ENCODE measurements at places on chromosomes 16 and 17. TPM values are rescaled to one million over a fixed set of nuclear protein-coding genes. Genes with fewer than 3 reads are reported as not detected.

- no peak for DNase-seq
Measured at GRCh38 chr16:53805752-53806151, 101.8 kb downstream of the FTO start.

DNA sequence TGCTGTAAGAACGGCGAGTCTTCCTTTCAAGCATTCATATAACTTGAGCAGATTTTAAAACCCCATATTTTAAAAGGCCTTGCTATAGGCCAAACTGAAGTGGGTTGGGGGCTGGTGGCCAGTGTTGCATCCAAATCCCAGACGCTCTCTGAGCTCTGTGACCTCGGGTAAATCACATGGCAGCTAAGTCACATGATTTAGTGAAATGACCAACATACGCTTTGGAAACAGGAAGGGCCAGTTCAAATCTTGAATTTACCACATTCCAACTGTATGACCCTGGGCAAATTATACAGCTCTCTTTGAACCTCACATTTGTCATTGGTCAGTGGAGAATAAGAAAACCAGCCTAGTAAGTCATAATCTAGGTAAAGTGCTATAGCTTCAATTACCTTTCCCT, 519.3 kb downstream of the HAPSTR1 start:
- no peak for DNase-seq

GFAP gene
- total RNA-seq = 9.2 TPM

- no peak for DNase-seq
Measured at GRCh38 chr17:72967277-72967970, 125.1 kb downstream of the SLC39A11 start.

- DNase-seq = no peak
Measured at GRCh38 chr17:8755590-8756255, 2.6 kb downstream of the SPDYE4 start.

IGSF6 gene
- 9.1 TPM for total RNA-seq

CPHXL2 gene
- not detected for total RNA-seq

NUDT7 gene
- 8.2 TPM for total RNA-seq

KIF19 gene
- total RNA-seq = 55.2 TPM

EVI2A gene
- 9.3 TPM for total RNA-seq

GRCh38 chr17:67718325-67718941, 697 bp downstream of the NOL11 start:
- DNase-seq = no peak

DNA sequence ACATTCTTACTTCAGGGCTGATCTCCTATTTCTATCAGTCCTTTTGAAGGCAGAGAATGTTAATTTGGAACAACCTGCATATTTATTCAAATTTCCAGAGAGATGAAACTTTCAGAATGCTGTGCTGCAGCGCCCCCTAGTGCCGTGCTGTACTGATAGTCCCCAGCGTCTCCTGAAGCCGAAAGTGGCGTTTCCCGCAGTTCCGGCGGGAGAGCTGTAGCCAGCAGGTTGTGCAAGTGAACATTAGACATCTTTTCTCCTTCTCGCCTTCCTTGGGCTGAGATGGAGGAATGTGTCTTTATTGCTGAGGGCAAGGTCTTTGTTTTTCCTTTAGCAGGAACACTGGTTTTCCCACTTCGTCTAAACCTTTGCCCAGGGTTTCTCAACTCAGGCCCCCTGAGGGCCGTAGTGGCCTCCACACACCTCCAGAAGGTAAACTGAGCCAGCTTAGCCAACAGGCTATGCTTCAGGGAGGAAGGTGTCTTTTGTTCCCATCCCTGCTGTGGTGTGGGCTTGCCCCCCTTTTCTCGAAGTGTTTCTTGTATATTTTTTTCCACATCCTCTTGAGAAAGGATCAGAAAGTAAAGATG, 26.4 kb downstream of the USP10 start:
- peak; percentile 97 for DNase-seq

DNA sequence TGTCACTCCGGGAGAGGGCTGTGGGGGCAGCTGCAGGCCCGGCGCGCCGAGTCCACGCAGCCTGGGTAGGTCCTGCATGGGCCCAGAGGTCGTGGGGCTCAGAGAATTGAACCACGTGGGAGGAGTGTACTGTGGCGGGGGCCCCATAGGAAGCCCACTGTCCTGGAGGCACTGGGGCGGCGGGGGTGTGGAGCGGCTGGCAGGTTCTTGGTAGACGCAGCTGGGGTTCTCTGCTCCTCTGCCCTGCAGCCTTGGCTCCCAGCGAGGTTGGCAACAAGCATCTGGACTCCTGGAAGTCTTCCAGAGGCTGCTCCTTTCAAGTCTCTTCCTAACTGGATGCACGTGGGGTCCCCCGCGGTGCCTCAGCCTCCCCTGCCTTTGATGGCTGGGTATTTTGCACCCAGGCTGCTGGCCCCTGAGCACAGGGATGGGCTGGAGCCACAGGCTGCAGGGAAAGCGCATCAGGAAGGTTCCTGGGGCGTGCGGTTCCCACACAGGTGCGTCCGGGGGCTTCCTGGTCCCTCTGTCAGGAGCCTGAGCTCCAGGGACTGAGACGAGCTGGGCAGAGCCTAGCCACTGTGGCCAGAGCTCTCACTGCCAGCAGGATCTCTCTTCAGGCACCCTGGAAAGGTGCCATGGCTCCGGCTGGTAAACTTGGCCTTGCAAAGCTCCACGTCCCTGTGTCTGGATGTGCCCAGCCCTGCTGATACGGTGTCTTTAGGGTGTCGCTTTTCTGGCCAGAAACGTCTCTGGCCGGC, 9.3 kb downstream of the KCTD5 start:
- no peak for DNase-seq

DNA sequence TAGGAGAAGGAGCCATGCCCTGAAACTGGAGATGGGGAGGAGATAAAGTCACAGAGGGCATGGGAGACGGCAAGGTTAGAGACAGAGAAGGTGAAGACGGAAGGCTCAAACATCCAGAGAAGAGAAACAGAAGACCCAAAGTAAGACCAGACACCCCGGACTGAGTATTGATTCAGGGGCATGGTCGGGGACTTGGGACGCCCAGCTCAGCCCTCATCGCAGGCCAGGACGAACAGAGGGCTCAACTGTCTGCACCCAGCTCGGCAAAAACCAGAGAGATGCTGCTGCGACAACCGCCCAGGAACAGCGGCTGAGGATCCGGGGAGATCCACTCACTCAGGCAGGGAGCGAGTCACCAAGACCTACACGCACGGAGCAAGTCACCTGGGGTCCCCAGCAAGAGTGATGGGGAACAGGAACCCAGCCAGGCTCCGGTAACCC, 999 bp downstream of the XYLT1 start:
- DNase-seq = no peak

DNA sequence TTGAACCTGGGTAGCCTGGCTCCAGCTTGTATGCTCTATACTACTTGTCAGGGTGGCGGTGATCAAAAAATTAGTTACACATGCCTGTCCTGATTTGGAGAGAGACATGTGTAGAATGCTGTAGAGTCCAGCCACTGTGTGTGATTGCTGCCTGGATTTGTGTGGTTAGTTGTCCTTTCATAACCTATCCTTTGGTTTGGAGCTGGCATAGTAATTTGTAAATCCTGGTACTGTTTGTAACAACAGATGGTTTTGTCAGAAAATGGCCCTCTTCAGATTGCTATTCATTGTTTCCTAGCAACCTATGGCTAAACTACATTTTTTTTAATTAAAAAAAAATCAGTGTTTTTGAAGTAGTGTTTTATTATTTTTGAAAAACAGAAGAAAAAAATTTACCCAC, 30.5 kb downstream of the ETV4 start:
- no peak for DNase-seq

DNA sequence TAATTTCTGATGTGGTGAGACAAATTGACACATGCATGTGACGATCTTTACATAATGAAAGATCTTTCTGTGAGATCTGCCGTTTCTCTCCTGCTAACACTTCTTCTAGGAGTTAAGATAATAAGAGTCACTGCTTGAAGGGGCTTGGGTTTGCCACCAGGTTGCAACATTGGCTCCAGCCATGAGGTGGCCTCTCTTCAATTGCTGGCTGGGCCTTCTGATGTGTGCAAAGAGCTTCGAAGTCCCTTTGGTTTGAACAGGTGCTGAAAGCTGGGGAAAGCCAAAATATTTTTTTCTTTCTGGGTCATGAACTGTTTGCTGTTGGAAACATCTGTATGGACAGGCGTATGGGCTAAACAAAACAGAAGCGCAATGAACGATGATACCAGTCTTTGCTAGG, 204.1 kb upstream of the SALL1 start:
- DNase-seq = no peak

KRT12 gene
- total RNA-seq = not detected

- no peak for DNase-seq
Measured at GRCh38 chr16:7571366-7571765, 238.7 kb downstream of the RBFOX1 start.

DNA sequence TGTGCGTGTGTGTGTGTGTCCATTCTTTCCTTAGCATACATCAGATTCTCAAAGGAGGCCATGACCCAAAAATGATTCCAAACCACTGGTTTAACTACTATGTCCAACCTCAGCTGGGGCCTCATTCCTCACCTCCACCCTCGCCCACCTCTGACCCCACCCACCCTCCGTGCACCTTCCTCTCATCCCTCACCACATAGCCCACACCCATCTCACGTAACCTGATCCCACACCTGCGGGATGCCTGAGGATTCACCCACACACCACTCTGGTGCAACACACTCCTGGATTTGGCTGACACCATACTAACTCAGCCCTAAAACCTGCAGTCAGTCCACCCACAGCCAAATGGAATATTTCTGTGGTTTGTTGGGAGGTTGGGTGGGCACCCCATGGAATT, 3.3 kb upstream of the CSNK2A2 start:
- no peak for DNase-seq

- no peak for DNase-seq
Measured at GRCh38 chr17:42436391-42436790, 13.3 kb upstream of the CAVIN1 start.

GRCh38 chr16:88908307-88908706, 41.8 kb upstream of the PABPN1L start:
- no peak for DNase-seq

DNA sequence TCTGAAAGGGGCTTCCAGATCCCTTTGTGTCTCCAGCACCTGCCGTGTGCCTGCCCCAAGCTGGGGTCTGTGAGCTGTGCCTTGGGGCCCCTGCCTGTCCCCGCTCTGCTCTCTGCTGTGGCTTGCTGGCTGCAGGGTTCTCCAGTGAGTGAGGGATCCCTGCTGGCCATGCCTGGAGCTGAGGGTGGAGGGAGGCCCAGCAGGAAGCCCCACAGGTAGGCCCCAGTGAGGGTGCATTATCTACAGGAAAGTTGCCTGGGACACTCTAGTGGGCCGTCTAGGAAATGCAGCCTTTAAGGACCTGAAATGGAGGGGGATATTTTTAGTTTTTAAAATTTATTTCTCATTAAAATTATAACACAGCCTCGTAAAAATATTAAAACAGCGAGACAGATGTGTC, 50.9 kb downstream of the JPH3 start:
- DNase-seq = no peak

DNA sequence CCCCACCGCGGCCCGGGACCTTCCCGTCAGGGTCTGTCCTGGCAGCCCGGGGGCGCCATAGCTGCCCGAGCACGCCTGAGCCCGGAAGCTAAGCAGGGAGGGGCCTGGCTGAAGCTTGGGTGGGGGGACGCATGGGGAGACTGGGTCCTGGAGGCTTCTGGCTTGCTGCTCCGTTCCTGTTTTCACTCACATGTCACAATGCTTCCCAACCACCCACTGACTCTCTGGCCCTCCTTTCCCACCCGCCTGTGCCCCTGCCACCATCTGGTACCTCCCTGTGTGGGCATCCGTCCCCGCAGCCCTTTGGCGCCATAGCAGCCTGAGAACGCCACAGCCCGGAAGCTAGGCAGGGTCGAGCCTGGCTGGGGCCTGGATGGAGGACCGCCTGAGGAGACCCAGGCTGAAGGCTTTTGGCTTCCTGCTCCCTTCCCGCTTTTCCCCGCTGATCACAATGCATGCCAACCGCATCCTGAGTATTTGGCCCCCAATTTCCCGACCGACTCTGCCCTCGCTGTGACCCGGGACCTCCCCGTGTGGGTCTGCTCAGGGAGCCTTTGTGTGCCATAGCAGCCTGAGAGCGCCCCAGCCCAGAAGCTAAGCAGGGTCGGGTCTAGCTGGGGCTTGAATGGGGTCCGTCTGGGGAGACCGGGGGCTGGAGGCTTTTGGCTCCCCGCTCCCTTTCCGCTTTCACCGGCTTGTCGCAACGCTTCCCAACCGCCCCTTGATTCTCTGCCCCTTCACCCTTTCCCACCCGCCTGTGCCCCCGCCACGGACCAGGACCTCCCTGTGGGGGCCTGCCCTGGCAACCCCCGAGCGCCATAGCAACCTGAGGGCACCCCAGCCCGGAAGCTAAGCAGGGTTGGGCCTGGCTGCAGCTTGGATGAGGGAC, 2290.1 kb downstream of the TP53TG3F start:
- no peak for DNase-seq

C17orf100 gene
- total RNA-seq = 2.1 TPM

DNA sequence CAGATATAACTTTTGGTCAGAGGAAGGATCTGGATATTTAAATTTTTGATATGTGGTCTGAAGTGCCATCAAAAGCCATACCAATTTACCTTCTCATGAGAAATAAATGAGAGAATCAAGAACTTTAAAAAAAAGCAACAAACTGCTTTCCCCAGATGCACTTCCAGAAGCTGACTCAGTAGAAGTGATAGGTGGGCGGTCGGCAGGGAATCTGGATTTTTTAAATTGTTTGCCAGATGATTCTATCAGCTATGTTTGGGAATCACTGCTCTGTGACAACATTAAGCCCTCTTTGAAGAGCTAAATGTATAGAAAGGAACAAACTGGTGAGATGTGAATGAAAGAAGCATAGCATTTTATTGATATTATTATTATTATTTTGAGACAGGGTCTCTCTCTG, 19.2 kb downstream of the CDH3 start:
- DNase-seq = no peak

DNA sequence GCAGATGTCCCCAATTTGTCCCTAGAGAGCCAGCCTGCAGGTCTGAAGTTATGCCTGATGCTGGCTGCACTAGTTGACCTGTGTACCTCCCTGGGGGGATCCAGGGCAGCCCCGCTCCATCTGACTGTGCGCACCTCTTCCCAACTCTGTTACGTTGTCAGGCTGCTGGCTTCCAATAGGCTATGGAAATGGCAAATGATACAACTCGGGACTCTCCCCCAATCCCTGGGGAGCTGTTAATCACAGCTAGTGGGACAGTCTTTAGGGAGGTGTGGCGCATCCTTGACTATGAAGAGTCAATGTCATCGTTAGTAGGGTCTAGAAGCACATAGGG, 30.1 kb downstream of the GPRC5B start:
- DNase-seq = no peak

DNA sequence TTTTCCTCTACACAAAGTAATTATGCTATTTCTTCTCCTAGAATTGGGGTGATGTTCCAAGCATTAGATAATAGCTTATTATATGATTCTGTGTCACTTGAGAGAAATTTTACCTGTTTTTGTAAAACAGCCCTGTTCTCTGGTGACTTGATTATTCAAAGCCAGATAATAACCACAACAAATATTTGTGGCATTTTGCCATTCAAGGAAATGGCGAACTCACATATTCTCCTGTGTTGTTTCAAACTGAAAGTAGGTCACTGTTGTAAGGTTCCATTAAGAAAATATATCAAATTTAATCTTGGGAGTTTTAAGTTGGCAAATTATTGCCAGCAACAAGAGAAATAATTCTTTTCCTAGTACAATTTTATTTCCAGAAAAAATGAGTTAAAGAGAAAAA, 124.8 kb downstream of the STXBP4 start:
- DNase-seq = no peak

- no peak for DNase-seq
Measured at GRCh38 chr17:520447-521182, 168.0 kb upstream of the RPH3AL start.

LRRC46 gene
- 0.89 TPM for total RNA-seq

- DNase-seq = no peak
Measured at GRCh38 chr17:14269473-14269872, 31.4 kb upstream of the HS3ST3B1 start.
